ENCODE measurements at places on chromosomes 13 and 19.

DNA sequence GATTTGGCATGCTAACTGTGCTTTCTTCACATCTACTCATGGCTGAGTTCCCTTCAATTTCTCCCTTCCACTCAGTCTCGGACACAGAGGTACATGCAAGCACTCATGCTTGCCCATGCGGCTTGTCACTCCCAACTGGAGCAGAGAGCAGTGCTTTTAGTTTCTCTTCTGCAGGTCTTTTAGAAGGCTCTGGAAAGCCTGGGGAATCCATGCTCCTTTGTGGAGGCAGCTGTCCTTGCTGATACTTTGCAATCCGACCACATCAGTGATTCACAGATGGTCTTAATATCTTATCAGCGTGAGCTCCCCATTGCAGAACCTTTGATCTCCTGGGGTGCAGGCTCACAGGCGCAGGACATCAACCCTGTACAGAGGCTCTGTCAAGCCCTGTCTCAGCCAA is 203.9 kb downstream of the COL4A1 start:
- DNase-seq, result no peak

GRCh38 chr19:33300894-33301143 is 1.5 kb downstream of the CEBPA start:
- no peak for DNase-seq

- no peak for DNase-seq
Observed at GRCh38 chr13:94550062-94550738, 45.8 kb downstream of the TGDS start.

- DNase-seq, result no peak
Observed at GRCh38 chr13:79481685-79482052, 714 bp downstream of the NDFIP2 start.

GRCh38 chr19:14175351-14175792 is 30.6 kb downstream of the ADGRL1 start:
- DNase-seq, result no peak

DNA sequence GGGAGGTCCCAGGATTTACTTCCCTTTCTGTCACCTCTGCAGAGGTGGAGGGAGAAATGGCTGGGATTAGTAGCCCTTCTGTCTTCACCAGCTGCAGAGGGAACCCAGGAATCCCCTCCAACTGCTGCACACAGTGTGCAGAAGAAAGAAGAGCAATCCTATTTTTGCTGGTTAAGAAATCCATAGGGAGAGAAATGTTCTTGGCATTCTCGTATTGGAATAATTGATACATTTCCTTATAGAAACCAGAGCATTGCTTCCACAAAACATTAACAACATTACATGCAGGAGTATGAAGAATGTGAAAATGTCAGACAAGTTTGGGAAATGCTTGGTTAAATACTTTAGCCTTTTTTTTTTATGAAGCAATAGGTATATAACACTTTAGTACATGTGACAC is 48.3 kb upstream of the KLF12 start:
- no peak for DNase-seq

DNA sequence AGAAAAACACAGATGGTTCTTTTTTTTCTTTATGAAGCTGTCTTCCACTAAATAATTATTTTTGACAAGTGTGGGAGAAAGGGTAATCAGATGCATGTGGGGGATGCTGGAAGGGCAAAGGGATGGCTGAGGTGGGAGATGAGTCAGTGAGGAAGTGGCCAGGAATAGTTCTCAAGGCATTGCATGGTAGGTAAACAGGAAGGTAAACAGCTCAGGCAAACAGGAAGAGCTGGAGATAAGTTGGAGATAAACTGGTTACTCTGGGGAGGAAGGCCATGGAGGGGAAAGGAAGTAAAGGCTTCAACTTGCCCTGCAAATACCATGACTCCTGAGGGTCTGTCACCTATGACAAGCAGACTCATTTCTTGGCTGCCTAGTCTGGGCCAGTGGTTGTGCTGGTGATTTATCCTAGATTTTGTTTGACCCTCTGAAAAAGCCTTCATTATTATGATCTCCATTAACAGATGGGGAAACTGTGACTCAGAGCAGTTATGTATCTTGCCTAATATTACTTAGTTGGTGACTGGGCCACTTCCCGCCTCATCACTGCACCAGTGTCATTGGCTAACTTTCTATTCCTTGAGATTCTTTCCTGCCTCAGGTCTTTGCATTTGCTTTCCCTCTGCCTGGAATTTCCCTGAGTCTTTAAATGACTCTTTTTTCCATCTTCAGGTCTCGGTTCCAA is 17.1 kb downstream of the ACTL9 start:
- no peak for DNase-seq

DNA sequence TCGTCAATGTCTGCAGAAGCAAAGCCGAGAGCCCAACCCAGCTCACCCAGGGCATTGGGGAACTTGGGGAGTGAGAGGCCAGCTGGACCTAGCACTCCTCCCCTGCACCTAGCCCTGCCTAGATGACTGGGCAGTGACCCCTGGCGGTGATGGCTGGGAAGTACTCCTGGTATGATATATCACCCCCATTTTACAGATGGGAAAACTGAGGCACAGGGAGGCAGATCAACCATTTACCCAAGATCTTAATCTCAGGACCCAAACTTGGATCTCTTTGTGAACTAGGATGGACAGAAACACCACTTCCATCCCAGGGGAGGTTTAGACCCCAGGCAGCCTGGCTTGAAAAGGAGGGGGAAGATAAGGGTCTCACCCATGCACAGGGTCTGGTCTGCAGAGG is 43.5 kb downstream of the CCL25 start:
- DNase-seq, result no peak
